ENCODE measurements at places on chromosomes 4 and X.
A peak's percentile ranks its signal among the peaks of the same experiment; 100 is the strongest.

DNA sequence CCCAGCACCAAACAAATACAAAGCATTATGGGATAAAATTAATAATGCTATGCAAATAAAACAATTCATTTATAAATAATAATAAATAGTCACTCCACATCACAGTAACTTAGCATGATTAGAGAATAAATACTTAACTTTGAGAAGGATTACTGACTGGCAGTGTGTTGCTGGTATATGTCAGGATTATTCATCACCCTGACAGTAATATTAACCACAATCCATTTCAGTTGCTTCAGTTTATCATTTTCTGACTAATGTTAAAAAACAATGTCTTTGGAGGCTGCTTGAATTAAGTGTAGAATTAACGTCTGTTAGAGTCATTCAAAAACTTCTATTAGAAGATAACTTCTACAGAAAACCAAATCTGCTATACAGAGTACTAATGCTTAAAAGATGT, 124.1 kb upstream of the MAB21L2 start:
- no peak for DNase-seq

GRCh38 chrX:123743312-123743711, 10.5 kb upstream of the THOC2 start:
- DNase-seq: no peak

GRCh38 chr4:67151376-67152343, 393.6 kb downstream of the CENPC start:
- DNase-seq: no peak

GRCh38 chr4:24858550-24858949, 54.3 kb downstream of the CCDC149 start:
- DNase-seq: no peak

GRCh38 chr4:141046255-141046654, 87.0 kb downstream of the RNF150 start:
- DNase-seq: peak; percentile 50

DNA sequence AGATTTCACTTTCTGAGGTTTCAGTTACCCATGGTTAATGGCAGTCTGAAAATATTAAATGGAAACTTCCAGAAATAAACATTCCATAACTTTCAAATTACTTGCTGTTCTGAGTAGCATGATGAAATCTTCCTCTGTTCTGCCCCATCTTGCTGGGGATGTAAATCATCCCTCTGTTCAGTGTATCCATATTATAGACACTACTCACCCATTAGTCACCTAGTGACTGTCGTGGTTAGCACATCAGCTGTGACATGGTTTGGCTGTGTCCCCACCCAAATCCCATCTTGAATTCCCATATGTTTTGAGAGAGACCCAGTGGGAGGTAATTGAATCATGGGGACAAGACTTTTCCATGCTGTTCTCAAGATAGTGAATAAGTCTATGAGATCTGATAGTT, 125.5 kb upstream of the GIMD1 start:
- DNase-seq: no peak
